ENCODE measurements at places on chromosomes 7 and 10.

DNA sequence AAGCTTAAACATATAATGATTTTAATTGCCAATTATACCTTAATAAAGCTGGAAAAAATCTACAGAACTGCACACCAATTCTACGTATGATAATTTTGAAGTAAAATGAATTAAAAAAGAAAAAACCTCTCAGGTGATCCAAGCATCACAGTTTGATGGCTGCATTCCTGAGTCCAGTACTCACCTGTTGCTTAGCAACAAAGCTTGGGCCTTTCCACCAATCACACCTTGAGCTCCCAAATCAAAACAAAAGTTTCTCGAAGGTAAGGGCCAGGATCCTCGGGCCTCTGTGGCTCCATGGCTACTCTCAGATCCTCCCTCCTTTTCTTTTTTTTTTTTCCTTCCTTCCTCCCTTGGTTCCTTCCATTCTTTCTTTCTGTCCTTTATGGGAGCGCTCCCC is 137.2 kb upstream of the PCBD1 start:
- no peak for DNase-seq

- no peak for DNase-seq
These were observed 84.4 kb downstream of the RGS10 start for GRCh38 chr10:119457966-119458766.

GRCh38 chr10:32413513-32413912 is 32.4 kb upstream of the CCDC7 start:
- no peak for DNase-seq

- DNase-seq: no peak
These were observed 98.9 kb downstream of the HIP1 start for GRCh38 chr7:75639886-75640190.

- no peak for DNase-seq
These were observed 64.9 kb downstream of the CUL1 start for GRCh38 chr7:148763622-148764021.

GRCh38 chr10:101888251-101888949 is 44.8 kb upstream of the KCNIP2 start:
- no peak for DNase-seq

DNA sequence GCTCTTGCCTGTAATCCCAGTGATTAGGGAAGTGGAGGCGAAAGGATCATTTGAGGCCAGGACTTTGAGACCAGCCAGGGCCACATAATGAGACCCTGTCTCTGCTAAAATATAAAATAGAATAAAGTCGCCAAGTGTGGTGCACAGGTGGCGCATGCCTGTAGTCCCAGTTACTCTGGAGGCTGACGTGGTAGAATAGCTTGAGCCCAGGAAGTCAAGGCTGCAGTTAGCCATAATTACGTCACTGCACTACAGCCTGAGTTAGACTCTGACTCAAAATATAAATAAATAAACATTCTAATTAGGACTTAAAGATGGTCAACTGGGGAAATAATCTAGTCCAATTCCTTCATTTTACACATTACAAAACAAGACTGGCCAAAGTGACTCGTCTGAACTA is 768 bp downstream of the CHCHD2 start:
- no peak for DNase-seq

- DNase-seq: no peak
These were observed 3.2 kb downstream of the AMZ1 start for GRCh38 chr7:2691011-2691707.

Measured in mesothelial cell of epicardium (in vitro differentiated cells).